ENCODE measurements at places on chromosomes 12 and 14. TPM values are rescaled to one million over a fixed set of nuclear protein-coding genes. Genes with fewer than 3 reads are reported as not detected.
A peak's percentile ranks its signal among the peaks of the same experiment; 100 is the strongest.

The CAND1 gene
- 169 TPM for total RNA-seq

The ADAM21 gene
- total RNA-seq, result not detected

DNA sequence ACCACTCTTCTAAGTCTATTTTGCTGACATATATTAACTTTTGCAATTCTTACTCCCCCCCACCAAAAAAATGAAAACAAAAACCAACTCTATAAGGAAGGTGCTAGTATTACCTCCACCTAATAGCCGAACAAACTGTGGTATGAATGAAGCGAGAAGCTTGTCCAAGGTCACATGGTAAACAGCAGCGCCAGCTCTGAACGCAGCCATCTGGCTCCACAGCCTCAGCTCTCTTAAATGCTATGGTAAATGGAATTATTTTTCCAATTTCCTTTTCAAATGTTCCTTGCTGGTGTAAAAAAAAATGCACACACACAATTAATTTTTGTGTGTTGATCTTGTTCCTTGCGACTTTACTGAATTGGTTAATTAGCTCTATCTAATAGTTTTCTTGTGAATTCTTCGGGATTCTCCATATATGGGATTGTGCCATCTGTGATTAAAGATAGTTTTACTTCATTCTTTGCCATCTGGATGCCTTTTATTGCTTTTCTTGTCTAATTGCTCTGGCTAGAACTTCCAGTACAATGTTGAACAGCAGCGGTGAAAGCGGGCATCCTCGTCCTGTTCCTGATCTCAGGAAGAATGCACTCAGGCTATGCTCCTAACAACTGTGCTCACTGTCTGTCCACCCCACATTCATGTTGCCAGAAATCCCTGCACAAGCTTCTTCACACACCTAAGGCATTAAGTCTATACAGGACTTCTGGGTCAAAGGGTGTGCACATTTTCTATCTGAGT, 10.7 kb upstream of the C12orf76 start:
- H3K27ac ChIP-seq, result no peak overlapping the region
- H3K36me3 ChIP-seq, result no peaks in the 10 kb centered on the region
- H3K27me3 ChIP-seq, result no peaks in the 10 kb centered on the region
- no peak for DNase-seq

GRCh38 chr12:10563966-10564365, 49.4 kb downstream of the MAGOHB start:
- DNase-seq, result no peak
- H3K36me3 ChIP-seq, result no peaks in the 10 kb centered on the region
- no peaks in the 10 kb centered on the region for H3K4me1 ChIP-seq
- H3K27ac ChIP-seq, result no peak overlapping the region
- no peaks in the 10 kb centered on the region for H3K27me3 ChIP-seq
- no peak overlapping the region for H3K4me3 ChIP-seq

DNA sequence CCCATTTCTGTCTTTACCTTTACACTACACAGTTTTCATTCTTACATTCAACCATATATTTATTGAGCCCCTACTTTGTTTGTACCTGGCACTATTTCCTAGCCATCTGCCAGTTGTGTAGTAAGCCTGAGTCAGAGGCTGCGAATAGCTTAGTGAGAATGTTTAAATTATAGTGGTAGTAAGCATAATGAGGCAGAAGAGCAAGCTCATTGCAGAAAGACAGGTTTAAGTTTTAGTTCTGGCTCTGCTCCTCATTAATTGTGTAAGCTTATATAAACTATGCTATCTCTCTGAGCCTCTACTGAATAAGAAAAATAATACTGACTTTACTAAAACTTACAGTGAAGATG, 123.5 kb downstream of the NAV3 start:
- H3K27ac ChIP-seq, result no peak overlapping the region
- DNase-seq, result no peak
- no peak overlapping the region for H3K4me3 ChIP-seq
- no peaks in the 10 kb centered on the region for H3K27me3 ChIP-seq

GRCh38 chr12:116933091-116933490, 22.3 kb downstream of the FBXW8 start:
- H3K4me3 ChIP-seq, result no peak overlapping the region
- no peak for DNase-seq
- H3K27ac ChIP-seq, result no peak overlapping the region
- H3K36me3 ChIP-seq, result 0 out of 2 replicates have a peak, but pooled peaks cover 9% of the 10 kb centered on the region
- no peaks in the 10 kb centered on the region for H3K27me3 ChIP-seq

DNA sequence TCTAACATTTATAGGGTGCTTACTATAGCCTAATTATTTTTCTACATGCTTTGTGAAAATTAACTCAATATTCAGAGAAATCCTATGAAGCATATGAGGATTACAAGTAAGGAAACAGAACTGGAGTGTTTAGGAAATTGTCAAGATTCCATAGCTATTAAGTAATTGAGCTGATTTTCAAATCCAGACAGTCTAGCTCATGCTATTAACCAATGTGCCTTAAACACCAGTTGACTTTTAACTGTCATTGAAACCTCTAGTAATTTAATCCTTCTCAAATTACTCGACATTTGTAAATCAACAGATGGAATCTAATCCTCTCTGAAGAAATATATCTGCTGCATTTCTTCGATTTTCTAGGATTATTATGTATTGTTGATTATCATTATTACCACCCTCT, 488.9 kb downstream of the MDGA2 start:
- H3K27me3 ChIP-seq, result no peaks in the 10 kb centered on the region
- H3K36me3 ChIP-seq, result no peaks in the 10 kb centered on the region
- no peaks in the 10 kb centered on the region for H3K4me1 ChIP-seq
- H3K27ac ChIP-seq, result no peak overlapping the region
- no peak overlapping the region for H3K4me3 ChIP-seq
- no peak for DNase-seq

The CCDC175 gene
- not detected for total RNA-seq

GRCh38 chr14:55092341-55092740, 36.7 kb upstream of the LGALS3 start:
- H3K4me3 ChIP-seq, result no peak overlapping the region
- H3K27ac ChIP-seq, result no peak overlapping the region

GRCh38 chr14:103528587-103529382, at the start of gene TRMT61A:
TSS of gene TRMT61A (plus strand) at chr14:103529196. CDS start at chr14:103529979, 783 bp downstream.
- H3K27me3 ChIP-seq, result no peaks in the 10 kb centered on the region
- H3K4me3 ChIP-seq, result peak within 1 kb of the TSS; percentile 79
- DNase-seq, result peak; percentile 89
- H3K4me1 ChIP-seq, result peaks cover 23% of the 10 kb centered on the region

Data from PC-9 (cell line).